ENCODE measurements at places on chromosomes 3 and 15.

- DNase-seq, result no peak
Observed at GRCh38 chr3:127006781-127007436, 24.0 kb downstream of the PLXNA1 start.

DNA sequence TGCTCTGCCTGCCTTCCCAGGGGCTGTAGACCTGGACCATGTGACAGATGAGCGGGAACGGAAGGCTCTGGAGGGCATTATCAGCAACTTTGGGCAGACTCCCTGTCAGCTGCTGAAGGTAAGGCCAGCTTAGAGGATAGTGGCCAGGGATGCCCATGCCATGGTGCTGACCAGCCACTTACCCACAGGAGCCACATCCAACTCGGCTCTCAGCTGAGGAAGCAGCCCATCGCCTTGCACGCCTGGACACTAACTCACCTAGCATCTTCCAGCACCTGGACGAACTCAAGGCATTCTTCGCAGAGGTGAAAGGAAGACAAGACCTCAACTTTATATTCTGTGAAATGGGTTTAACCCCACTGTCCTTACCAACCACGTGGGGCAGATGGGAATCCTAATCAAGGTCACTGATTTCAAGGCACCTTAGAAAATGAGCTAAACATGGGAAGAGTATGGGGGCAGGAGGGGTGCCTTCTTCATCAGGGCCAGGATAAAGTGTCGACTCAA, 26.7 kb downstream of the NBEAL2 start:
- no peak for DNase-seq

DNA sequence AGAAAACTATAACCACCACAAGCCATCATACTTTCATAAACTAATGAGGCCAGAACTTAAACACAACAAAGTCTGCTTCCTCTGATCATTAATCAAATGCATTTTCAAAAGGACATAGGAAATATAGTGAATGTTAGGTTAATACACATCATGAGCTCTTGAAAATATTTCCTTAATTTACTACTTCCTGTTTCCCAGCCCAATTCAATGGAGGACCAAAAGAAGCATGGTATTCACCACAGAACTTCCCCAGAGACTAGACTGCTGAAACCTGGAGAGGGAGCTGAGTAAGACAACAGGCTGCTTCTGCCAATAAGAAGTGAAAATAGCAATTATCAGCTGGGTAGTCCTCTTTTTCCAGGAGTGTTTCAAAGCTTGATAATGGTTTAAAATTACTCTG, 250.3 kb downstream of the ULK4 start:
- DNase-seq, result no peak

DNA sequence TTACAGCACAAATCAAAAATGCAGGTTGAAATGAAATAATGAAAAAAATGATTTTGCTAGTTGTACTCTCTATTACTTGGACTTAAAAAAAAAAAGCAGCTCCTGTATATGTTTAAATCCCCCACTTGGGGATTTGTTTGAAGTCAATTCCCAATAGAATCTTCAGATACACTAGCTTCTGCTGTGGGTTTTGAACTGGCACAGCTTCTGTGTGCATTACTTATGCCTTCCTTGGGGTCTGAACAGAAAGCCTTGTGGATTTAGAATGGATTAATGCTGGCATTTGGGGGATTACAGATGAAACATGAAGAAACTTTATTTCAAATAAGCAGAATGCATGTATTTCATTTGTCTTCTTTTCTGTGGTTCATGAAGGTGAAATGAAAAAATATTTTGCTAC, 513.2 kb upstream of the TBL1XR1 start:
- DNase-seq, result no peak

DNA sequence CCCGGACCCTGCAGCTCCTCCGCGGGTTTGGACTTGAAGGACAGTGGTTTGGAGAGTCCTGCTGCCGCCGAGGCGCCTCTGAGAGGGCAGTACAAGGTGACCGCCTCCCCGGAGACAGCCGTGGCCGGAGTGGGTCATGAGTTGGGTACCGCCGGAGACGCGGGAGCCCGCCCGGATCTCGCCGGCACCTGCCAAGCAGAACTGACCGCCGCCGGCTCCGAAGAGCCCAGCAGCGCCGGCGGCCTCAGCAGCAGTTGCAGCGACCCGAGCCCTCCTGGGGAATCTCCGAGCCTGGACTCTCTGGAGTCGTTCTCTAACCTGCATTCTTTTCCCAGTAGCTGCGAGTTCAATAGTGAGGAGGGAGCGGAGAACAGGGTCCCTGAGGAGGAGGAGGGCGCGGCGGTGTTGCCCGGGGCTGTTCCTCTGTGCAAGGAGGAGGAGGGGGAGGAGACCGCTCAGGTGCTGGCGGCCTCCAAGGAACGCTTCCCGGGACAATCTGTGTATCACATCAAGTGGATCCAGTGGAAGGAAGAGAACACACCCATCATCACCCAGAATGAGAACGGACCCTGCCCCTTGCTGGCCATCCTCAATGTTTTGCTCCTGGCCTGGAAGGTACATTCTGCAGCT, 634 bp downstream of the MINDY2 start:
- peak; percentile 23 for DNase-seq

GRCh38 chr15:98758224-98758623, 109.9 kb downstream of the IGF1R start:
- no peak for DNase-seq

GRCh38 chr15:58441376-58442070, 9.7 kb downstream of the LIPC start:
- no peak for DNase-seq

GRCh38 chr3:115052906-115053305, 94.2 kb downstream of the ZBTB20 start:
- DNase-seq, result no peak

DNA sequence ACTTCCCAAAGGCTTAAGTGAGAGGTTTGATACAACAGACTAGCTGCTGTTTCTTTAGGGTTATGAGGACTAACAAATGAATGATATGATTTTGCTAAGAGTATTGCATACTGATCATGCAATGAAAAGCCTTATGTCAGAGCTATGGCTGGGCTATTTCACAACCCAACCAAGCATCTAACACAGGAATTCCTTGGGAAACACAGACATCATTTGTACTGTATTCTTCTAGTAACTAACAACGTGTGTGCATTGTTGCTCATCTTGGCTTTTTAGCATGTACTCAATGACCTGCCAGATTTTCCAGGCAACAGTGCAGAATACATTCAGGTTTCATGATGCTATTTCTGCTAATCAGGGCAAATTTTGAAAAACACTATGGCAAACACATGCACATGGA, 19.3 kb downstream of the PDZRN3 start:
- no peak for DNase-seq

DNA sequence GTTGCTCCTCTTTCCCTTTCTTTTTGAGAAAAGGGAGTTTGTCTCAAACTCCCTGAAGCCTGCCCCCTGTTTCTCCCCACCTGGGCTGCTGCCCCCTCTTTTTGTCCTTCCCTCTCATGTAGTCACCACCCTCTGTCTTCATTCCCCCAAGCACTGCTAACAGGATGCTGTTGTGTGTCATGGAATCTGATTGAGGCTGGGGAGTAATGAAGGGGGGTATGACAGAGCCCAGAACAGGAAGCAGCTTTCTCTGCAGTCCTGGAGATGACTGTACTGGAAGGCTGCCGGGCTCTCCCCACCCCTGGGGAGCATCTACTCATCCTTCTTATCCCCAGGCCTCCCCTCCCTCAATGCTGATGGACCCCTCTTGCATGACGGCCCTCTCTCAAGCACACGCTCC, 181.6 kb downstream of the ABHD5 start:
- DNase-seq, result no peak

DNA sequence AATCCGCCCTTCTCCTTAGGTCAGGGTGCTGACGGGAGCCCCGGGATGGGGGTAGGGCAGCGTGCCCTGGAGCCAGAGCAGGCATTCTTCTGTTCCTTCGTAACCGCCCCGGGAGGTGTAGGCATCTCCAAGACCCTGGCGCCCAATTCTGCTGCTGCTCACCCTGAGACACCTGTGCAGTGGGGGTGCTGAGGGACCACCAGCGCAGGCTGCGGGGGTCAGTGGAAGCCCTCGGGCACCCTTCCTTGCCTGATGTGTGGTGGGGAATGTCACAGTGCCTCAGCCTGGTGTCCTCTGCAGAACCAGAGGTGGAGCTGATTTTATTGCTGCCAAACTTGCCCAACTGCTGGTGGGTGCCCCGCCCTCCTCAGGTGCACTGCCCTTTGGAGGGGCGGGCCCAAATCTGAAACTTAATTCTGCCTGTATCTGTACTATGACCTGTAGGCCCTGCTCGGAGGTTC, 7.3 kb downstream of the CSK start:
- DNase-seq, result no peak

DNA sequence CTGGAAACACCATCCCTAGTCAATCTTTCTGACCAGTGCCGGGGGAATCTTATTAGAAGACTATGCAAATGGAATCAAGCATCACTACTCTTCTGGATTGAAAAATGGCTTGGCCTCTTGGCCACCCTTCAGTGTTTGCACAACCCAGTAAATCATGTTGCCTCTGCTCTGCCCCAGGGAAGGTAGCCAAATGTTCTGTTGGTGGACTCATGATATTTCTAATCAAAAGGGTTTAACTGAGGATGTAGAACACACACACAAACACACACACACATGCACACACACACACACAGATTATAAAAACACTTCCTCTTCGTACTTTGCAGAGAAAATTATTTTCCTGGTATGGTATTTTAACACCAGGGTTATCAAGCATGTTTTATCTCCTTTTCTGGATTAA, 7.9 kb downstream of the RBP2 start:
- no peak for DNase-seq

GRCh38 chr3:134904776-134905646, 110.0 kb downstream of the EPHB1 start:
- no peak for DNase-seq

DNA sequence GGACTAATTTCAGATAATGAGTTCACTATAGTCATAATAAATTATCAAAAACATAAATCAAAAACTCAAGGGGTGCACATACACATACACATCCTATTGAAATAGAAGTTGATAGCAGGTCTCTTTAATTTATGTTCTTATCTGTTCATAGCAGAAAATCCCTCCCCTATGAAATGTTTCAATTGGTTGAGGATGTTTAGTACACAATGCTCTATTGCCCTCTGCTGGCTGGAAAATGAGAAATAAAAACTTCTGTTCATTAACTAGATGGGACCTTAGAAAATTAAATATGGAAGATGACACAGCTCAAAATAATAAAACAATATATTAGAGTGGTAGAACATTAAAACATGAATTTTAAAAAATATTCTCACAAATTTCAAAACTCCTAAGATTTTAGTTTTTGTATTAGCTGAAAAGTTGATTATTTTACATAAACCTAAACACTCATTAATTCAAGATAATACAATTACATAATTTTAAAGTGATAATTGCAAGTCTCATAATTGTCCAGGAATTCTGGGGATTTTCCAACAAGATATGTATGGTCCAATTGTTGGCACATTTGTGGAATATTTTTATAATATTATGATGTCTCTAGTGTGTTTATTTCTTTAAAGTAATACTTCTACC, 735.0 kb downstream of the ROBO1 start:
- DNase-seq, result peak; percentile 59

DNA sequence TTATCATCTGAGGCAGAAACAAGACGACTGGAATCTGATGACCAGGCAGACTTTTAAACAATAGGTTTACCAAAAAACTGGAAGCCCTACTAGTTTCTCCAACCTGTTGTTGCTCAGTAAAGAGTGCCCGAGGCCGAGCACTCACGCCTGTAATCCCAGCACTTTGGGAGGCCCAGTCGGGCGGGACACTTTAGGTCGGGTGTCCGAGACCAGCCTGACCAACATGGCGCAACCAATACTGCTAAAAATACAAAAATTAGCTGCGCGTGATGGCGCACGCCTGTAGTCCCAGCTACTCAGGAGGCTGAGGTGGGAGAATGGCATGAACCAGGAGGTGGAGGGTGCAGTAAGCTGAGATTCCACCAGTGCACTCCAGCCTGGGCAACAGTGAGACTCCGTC, 1.1 kb upstream of the WDR5B start:
- DNase-seq, result no peak

- DNase-seq, result no peak
Observed at GRCh38 chr3:49359623-49360022, 1.5 kb upstream of the GPX1 start.

GRCh38 chr3:134143828-134144401, 106.7 kb downstream of the RYK start:
- DNase-seq, result peak; percentile 54

DNA sequence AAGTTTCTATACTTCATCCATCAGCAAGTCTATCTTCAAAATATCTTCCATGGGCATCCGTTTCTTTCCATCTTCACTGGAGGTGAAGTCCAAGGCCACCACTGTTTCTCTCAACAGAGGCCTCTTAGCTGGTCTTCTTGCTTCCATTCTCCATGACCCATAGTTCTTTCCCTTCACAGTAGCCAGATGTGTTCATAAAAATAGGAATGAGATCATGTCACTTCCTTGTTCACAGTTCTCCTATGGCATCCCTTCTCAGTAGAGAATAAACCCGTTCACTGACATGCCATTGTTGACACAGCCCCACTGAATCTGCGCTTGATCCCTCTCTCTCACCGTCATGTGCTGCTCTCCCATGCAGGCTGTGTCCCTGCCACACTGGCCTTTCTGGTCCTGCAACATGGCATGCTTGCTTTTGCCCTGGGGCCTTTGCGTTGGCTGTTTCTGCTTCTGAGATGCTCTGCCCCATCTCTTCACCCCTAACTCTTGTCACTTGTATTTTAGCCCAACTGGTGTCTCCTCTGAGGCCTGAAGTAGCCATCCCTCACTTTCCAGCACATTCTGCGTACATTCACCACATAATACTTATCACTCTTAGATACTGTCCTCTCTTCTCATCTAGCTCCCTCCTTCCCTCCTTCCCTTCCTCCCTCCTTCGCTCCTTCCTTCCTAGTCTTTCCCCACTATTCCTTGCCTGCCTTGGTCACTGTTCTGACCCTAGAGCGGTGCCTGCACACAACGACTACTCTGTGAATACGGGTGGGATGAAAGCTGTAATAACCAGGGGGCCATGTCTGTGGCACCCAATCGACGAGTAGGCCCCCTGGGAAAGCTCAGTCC, 42.0 kb downstream of the STARD5 start:
- no peak for DNase-seq
